ENCODE measurements at places on chromosomes 6 and 20. TPM values are rescaled to one million over a fixed set of nuclear protein-coding genes. Genes with fewer than 3 reads are reported as not detected.

- DNase-seq = no peak
Measured at GRCh38 chr20:19493794-19494495, 264.1 kb upstream of the RIN2 start.

Gene AKAP7
- 10.9 TPM for total RNA-seq

- no peak for DNase-seq
Measured at GRCh38 chr6:129252377-129253071, 369.6 kb downstream of the LAMA2 start.

Gene KCNK5
- total RNA-seq = not detected

Gene SASH1
- 8.2 TPM for total RNA-seq

DNA sequence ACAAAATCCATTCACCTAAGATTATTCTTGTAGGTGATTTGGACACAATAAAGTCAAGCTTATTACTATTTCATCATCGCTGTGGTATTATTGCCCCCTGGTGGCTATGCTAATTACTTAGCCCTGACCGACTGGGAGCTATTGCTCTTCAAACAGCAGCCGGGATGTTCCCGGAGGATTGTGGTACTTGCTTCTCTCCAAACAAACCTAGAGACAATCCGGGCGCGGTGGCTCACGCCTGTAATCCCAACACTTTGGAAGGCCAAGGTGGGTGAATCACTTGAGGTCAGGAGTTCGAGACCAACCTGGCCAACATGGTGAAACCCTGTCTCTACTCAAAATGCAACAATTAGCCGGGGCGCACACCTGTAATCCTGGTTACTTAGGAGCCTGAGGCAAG is 15.4 kb upstream of the STMND1 start:
- DNase-seq = peak; percentile 63

Gene EEF1A2
- 0.44 TPM for total RNA-seq

DNA sequence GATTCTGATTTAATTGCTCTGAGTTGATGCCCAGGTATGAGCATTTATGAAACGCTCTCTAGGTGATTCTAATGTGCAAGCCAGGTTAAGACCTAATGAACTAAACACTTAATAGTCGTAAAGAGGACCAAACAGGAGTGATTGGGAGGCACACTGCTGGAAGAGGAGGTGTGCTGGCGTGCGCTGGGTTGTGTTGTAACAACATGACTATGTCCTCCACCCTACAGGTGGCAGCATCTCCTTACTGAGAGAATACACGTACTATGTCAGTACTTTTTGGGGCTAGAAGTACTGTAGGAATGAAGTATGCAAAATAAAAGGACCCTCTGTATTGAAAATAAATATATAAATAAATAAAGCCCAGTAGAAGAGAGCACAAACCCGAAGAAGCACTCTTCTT is 11.9 kb downstream of the C6orf89 start:
- peak; percentile 23 for DNase-seq

GRCh38 chr6:89819336-89820130 is at the start of gene MDN1:
TSS of gene MDN1 (minus strand) at chr6:89819794. CDS start at chr6:89819607, 187 bp downstream.
- peak; percentile 91 for DNase-seq

GRCh38 chr6:34864007-34864406 is 23.8 kb downstream of the TAF11 start:
- no peak for DNase-seq

DNA sequence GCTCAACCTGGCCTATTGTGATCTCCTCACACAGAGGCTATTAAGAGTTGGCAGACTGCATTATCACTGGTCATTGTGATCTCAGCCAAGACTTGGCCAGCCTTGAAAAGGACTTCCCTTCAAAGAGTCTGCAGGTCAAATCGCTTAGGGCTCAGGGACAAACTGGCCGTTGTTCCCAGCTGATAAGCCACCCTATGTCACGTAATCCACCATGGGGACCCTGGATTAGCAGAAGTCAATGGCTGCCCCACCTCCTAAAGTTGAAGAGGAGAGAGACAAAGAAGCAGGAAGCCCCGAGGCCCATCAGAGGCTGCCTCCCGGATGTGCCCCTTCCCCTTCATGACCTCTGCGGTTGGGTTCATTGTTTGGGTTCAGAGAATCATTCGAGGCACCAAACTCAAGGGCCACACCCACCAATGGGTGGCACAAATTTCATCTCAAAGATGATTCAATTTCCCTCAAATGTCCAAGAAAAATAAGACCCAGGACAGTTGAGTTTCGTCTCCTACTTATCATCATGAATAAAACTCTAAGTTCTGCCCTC is 56.6 kb downstream of the BPIFB1 start:
- DNase-seq = peak; percentile 90

Gene CST5
- total RNA-seq = not detected

GRCh38 chr6:156269751-156270369 is 507.3 kb upstream of the ARID1B start:
- no peak for DNase-seq

DNA sequence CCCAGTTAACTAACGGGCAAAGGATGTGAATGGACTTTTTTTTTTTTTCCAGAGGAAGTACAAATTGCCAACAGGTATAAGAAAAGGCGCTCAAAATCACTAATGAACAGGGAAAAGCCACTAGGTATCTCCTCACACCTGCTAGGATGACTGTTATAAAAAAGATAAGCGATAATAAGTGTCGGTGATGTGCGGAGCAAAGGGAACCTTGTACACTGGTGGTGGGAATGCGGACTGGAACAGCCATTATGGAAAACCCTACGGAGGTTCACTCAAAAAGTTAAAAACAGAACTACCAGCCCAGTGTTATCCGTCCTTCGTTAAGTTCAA is 787 bp upstream of the RAB32 start:
- no peak for DNase-seq

GRCh38 chr6:165744555-165745228 is 81.7 kb upstream of the PDE10A start:
- no peak for DNase-seq

GRCh38 chr6:126880964-126881363 is 237.5 kb upstream of the RSPO3 start:
- no peak for DNase-seq

- DNase-seq = no peak
Measured at GRCh38 chr20:46844965-46845364, 49.7 kb upstream of the EYA2 start.

Gene CLDN20
- not detected for total RNA-seq

GRCh38 chr20:24079661-24080412 is 91.3 kb upstream of the GGTLC1 start:
- DNase-seq = no peak

GRCh38 chr6:84645000-84645399 is 119.4 kb downstream of the TBX18 start:
- no peak for DNase-seq

Gene TRIM40
- total RNA-seq = 0.13 TPM

GRCh38 chr6:47724300-47724699 is 25.9 kb downstream of the ADGRF4 start:
- no peak for DNase-seq

GRCh38 chr6:35047265-35048011 is 93.7 kb downstream of the TCP11 start:
- no peak for DNase-seq

DNA sequence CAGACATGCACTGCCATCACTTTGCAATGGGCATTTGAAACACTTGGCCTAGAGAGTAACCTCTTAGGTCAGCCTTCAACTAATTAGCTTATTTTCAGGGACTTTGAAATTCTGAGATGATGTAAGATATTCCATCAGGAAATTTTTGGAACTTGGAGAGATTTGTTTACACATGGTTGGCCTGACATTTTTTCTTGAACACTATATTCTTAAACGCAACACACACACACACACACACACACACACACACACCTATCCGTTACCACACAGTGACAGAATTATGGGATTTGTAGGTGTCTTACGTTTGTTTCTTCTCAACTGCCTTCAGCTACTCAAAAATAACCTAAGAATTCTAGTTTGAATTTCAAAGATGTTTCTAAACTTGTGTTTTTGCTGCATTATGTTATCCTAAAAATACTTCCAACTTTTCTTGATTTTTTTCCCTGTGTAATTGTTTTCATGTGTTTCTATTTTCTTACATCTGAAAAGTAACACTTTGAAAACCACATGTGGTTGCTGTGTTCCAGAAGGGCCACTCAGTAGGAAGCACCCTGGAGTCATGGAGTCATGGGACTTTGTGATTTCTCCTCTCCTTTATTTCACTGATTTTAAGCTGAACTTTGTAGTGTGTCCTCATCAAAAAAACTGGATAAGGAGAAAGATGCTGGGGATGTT is 31.9 kb downstream of the MARCKS start:
- no peak for DNase-seq

Gene OOEP
- total RNA-seq = not detected

DNA sequence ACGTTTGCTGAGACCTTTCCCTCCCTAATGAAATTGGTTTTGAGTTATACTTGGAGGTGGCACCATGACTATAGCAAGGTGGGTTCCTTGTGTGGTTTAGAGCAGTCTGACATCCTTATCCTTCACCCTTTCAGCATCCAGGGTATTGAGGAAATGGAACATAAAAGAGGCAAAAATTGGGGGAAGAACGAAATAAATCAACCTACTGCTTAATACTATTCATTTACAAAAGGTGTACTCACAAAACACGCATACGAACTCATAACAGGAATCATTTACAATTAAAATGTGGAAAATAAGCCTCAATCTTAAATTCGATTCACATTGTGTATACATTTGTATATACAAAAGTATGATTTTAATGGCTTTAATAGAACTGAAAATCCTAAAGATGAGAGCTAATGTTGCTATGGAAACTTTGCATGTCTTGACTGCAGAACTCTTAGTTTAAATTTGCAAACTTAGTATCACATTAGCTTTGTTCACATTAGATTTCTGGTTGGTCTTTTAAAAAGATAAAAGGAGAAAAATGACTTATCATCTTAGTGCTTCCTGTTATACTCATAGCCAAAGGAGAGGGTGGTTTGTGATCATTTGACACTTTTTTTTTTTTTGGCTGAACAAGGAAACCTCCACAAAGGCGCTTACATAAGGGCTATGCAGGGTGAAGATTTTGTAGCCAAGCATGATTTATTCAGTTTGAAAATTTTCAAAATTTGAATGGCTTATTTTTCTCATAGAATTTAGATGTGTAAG is 76.1 kb upstream of the ATXN1 start:
- no peak for DNase-seq

DNA sequence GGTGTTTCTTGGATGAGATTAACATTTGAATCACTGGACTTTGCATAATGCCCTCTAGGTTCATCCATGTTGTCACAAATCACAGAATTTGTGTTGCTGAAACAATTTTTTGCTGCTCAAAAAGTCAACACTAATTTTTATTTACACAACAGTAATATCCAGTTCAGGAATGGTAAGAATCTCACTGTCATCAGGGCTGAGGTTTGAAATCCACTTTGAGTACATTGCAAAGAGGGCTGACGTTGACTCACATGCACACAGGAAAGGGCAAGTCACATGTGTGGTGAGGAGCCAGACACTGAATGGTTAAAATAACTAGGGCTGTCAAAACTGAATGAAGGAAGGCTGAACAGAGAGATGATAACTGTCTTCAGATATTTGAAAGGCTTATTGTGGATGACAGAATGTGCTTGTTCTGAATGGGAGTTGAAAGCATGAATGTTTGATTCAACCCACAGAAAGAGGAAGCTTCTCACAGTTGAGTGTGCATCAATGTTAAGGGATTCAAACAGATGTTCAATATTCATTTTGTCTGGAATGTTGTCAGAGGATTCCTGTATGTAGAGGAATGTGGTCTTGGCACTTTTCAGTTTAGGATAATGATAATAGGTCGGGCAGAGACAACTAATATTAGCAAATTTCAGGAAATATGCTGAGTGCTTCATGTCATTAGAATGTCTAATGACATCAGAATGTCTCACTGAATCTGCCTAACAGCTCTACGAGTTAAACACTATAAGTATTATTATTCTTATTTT is 3.6 kb upstream of the ADGRG6 start:
- peak; percentile 97 for DNase-seq

DNA sequence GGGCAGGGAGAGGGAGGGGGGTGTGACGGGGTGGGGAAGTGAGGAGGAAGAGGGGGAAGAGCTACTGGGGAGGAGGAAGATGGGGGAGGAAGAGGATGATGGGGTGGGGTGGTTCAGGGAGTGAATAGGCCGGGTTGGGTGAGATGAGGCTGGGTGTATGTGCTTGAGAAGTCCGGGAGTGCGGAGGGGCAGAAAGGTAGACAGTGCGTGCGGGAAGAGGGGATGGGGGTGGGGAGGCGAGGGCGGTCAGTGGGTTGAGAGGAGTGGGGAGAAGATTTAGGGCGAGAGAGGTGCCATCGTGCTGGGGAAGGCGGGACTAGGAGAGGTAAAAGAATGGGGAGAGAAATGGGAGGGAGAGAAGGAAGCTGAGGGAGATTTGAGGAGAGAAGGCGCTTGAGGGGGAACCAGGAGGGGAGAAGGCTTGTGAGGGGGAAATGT is 30.9 kb upstream of the NOTCH4 start:
- DNase-seq = no peak

- no peak for DNase-seq
Measured at GRCh38 chr20:38225900-38226263, 34.7 kb downstream of the KIAA1755 start.

DNA sequence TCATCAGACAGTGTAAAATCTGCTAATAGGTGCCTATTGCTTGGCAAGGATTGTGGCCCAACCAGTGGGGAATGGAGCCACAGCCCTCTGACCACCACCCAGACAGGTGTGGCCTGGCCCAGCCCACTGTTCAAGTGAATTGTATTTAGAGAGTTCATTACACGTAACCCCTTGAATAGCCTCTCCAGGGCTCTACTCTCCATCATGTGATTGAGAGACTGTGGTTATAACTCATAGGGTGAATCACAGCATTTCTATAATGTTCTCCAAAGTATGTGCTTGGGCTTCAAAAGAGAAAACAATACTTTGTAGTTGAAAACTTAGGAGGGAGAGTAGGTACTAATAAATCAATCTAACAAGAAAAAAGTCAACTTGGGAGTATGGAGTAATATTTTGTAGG is 38.4 kb downstream of the ALDH8A1 start:
- no peak for DNase-seq

Gene MAFB
- 0.11 TPM for total RNA-seq

- no peak for DNase-seq
Measured at GRCh38 chr6:15536198-15536955, 126.5 kb downstream of the DTNBP1 start.

DNA sequence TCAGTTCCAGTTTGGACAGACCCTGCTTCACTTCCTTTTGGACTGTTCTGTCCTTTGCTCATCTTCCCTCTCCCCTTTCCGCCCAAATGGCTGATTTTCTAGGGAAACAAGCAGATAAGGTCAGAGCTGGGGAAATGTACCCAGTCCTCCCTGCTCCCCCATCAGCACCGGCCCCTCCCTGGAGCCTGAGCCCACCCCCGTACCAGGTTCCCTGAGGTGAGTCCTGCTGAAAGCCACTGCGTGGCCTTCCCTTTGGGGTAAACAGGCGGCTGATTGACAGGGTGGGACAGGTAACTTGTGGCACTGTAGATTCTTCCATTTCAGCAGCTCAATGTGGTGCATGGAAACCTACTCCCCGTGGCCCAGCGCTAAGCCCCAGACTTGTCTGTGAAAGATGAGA is 70.5 kb downstream of the NPEPL1 start:
- DNase-seq = no peak

- DNase-seq = no peak
Measured at GRCh38 chr20:54620611-54621010, 145.2 kb downstream of the DOK5 start.
